Right lung (tissue), 10 donors: ENCODE measurements at places on chromosomes 11 and 22. TPM values are rescaled to one million over a fixed set of nuclear protein-coding genes. Genes with fewer than 3 reads are reported as not detected.

Gene C11orf86
- polyA plus RNA-seq = not detected

Gene CHRM1
- 1.3 TPM for polyA plus RNA-seq

Gene ZBTB16
- polyA plus RNA-seq = 7.3 TPM

Gene DEPDC7
- polyA plus RNA-seq = 26.9 TPM

Gene OLFML1
- 65.5 TPM for polyA plus RNA-seq

Gene SPA17
- polyA plus RNA-seq = 17.2 TPM

Gene INS
- not detected for polyA plus RNA-seq
